WTC11 (cell line): ENCODE measurements at places on chromosomes 1 and 21. TPM values are rescaled to one million over a fixed set of nuclear protein-coding genes. Genes with fewer than 3 reads are reported as not detected.
A peak's percentile ranks its signal among the peaks of the same experiment; 100 is the strongest.

GRCh38 chr1:201028461-201028889, 5.0 kb upstream of the KIF21B start:
- DNase-seq: no peak
- peaks cover 29% of the 10 kb centered on the region for H3K4me1 ChIP-seq
- no peak overlapping the region for H3K4me3 ChIP-seq
- H3K27me3 ChIP-seq: no peaks in the 10 kb centered on the region

DNA sequence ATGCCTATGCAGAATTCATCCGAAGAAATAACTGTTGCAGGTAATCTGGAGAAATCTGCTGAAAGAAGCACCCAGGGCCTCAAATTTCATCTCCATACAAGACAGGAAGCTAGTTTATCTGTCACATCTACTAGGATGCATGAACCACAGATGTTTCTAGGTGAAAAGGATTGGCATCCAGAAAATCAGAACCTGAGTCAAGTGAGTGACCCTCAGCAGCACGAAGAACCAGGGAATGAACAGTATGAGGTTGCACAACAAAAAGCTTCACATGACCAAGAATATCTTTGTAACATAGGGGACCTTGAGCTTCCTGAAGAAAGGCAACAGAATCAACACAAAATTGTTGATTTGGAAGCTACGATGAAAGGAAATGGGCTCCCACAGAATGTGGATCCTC, 24.0 kb upstream of the PLEKHM2 start:
- no peak overlapping the region for H3K4me3 ChIP-seq
- no peaks in the 10 kb centered on the region for H3K4me1 ChIP-seq

DNA sequence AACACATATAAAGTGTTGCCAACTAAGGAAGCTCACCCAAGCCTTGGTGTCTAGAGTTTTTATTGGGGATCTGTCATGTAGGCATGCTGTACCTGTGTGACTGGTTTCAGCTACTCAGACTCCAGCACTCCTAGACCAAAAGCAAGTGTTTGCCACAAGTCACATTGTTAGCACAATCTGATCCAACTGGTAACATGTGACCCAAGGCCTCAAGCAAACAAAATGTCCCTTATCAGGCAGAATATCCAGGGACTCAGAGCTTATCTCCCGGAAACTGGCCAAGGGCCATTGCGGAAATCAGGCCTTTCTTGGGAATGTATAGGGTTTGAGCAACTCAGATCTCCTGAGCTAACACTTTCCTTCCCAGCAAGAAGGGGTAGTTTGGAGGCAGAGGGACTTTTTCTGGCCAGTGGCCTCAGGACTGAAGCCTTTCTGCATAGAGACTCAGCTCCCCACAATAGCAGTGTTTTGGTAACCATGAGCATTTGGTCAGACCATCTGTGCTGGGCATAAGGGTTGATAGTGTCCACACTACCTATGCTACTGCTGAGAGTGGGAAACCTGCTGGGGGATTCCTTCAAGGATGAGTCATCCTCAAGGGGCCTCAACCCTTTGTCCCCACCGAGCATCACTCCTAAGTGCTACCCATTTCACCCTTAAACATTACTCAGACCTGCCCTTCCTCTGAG, 29.6 kb downstream of the NHLH2 start:
- peaks cover 3% of the 10 kb centered on the region; the same call in 1 of the 2 replicates for H3K27me3 ChIP-seq
- H3K36me3 ChIP-seq: peaks cover 6% of the 10 kb centered on the region
- peaks cover 14% of the 10 kb centered on the region for H3K4me1 ChIP-seq
- no peak overlapping the region for H3K27ac ChIP-seq
- DNase-seq: no peak
- H3K4me3 ChIP-seq: no peak overlapping the region

- H3K27me3 ChIP-seq: no peaks in the 10 kb centered on the region
- DNase-seq: no peak
- no peak overlapping the region for H3K27ac ChIP-seq
- H3K4me1 ChIP-seq: no peaks in the 10 kb centered on the region
- no peaks in the 10 kb centered on the region for H3K36me3 ChIP-seq
- H3K4me3 ChIP-seq: no peak overlapping the region
Observed at GRCh38 chr1:220957233-220957605, 78.0 kb downstream of the HLX start.

GRCh38 chr1:9591669-9592509, 3.2 kb downstream of the TMEM201 start:
- peaks cover 42% of the 10 kb centered on the region for H3K4me1 ChIP-seq
- H3K36me3 ChIP-seq: no peaks in the 10 kb centered on the region
- H3K4me3 ChIP-seq: no peak overlapping the region
- no peak for DNase-seq
- no peaks in the 10 kb centered on the region for H3K27me3 ChIP-seq
- peak overlapping the region; percentile 78 for H3K27ac ChIP-seq

DNA sequence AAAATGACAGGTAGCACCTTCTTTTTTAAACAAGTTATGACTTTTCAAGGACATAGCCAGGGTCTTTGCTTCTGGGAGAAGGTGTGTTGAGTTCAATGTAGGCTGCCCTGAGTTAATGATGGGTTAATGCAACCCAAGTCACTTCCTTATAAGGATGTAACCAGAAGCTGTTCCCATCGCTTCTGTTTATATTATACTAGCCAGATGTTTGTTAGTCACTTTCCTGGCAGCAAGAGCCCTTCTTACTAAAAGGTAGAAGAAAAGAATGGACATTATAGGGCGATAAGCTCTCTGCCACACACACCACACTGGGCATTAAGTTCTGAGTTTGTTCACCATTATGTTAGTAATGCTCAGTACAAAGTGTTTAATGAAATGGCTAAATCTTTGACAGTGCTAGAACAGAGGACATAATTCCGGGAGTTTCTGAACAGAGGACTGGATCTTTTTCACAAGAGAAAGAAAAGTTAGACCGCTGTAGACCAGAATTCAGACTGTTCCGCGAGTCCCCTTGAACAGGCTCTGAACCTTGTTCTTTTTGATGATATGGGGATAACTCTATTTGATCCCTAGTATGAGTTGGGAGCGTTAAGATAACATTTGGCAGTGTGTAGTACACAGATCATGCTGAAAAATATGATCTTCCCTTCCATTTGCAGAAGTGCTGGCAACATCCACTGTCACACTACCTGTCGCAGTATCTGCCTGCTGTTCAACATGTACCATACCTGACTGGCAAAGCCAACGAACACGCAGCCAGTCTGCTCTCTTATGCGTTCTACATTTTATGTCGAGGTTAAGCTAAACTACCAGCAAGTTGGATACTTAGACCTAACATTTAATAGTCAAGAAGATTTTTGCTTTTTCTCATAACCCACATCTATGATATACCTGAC, 41.0 kb downstream of the DEGS1 start:
- DNase-seq: no peak
- H3K4me3 ChIP-seq: no peak overlapping the region
- peaks cover 46% of the 10 kb centered on the region for H3K27me3 ChIP-seq

DNA sequence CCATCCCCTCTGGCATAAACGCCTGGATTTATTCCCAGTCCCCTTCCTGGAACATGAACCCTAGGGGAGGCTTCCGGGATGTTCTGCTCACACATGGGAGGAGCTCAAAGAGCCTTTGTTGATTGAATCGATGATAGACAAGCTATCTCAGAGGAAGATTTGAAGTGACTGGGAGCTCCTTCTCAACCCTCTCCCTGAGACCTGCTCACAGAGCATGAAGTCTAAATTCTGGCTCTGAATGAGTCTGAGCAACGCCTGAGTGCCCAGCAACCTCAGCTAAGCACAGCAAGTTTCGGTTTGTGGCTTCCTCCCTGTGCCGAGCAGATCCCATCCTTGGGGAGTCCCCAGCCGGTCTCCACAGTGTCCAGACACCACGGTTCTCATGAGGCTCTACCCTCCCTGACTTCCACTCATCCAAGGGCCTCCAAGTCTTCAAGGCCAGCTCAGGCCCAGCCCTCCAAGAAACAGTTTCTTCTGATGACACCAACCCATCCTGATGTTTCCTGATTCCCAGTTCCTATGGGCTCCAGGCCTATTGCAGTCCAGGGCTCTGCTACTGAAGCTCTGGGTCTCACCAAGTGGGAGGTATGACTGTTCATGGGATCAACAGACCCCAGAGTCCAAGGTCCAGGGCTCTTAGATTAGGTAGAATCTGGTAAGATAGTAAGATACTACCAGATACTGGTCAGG, 190.8 kb downstream of the DYRK1A start:
- H3K36me3 ChIP-seq: no peaks in the 10 kb centered on the region
- no peak overlapping the region for H3K27ac ChIP-seq
- no peaks in the 10 kb centered on the region for H3K4me1 ChIP-seq
- no peak overlapping the region for H3K4me3 ChIP-seq
- H3K27me3 ChIP-seq: peaks cover 12% of the 10 kb centered on the region

DNA sequence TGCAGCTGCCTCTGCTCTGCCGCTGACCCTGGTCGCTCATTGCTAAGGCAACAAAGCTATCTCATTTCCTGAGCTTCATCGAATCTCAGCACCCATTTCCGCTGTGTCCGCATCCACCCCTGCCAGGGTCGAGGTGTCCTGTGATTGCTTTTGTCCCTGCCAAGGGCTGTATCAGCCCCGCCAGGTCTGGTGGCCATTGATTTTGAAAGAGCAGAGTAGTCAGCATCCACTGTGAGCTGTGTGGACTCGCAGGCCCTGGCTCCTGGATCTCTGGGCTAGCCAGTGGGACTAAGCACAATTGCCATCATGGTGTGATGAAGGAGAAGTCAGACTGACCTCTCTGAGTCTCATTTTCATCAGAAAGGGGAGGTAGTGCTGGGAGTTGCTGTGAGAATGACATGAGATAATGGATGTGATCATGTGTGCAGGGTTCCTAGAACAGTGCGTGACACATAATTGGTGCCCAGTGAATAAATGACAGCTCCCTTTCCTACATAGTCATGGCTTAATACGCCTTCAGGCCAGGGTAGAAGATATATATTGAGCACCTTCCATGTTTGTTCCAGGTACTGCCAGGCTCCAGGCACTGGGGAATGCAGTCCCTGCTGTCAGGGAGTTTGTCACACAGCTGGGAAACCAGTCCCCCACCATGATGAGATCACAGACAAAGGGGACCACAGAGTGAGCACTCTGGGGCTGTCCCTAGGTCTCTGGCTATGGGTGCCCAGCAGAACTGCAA, 32.1 kb downstream of the NAV1 start:
- peaks cover 7% of the 10 kb centered on the region for H3K4me1 ChIP-seq
- H3K27me3 ChIP-seq: peaks cover 3% of the 10 kb centered on the region; the same call in 1 of the 2 replicates
- no peak overlapping the region for H3K27ac ChIP-seq
- peak; percentile 3 for DNase-seq

DNA sequence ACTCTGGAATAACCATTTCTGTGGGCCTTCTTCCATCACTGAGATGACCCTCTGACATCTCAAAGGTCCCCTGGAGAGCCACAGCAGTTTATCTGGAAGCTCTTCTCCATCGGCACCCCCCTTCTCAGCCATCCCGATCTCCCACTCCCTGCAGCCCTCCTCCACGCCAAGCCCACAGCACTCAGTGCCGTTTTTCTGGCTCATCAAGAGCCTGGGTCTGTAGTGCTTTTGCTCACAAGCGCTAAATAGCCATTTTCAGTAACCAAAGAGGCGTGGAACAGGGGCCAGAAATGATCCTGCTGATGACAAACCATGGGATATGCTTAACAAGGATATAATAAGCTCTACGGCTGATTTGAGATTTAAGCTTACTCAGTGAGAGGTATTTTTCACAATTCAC, 17.6 kb downstream of the SEC16B start:
- no peak overlapping the region for H3K4me3 ChIP-seq

GRCh38 chr1:231266811-231267322, 25.9 kb downstream of the GNPAT start:
- no peak for DNase-seq
- H3K4me1 ChIP-seq: no peaks in the 10 kb centered on the region
- peaks cover 33% of the 10 kb centered on the region for H3K36me3 ChIP-seq
- no peak overlapping the region for H3K4me3 ChIP-seq

DNA sequence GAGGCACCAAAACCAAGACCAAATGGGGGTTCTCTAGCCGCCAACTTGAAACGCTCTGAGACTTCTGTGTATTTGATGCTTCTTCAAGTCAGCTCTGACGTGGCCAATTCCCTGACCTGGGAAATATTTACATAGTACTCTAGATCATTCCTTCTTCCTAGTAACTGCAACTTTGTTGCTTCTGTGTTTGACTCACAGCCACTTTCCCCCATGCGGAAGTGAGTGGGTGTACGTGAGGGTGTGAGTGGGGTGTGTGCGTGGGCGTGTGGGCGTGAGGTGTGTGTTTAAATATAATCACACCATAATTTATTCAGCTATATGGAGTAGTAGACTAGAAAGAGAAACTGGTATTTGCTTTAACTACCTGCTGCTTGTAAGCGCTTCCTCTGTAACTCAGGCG, 111.0 kb downstream of the TAS1R2 start:
- no peaks in the 10 kb centered on the region for H3K4me1 ChIP-seq
- no peak for DNase-seq
- H3K4me3 ChIP-seq: no peak overlapping the region

- H3K36me3 ChIP-seq: peaks cover 14% of the 10 kb centered on the region
- no peak overlapping the region for H3K27ac ChIP-seq
- no peak for DNase-seq
- peaks cover 10% of the 10 kb centered on the region for H3K4me1 ChIP-seq
Observed at GRCh38 chr1:32363713-32364112, 1.4 kb downstream of the TSSK3 start.

- no peak overlapping the region for H3K4me3 ChIP-seq
- no peaks in the 10 kb centered on the region for H3K27me3 ChIP-seq
- no peak overlapping the region for H3K27ac ChIP-seq
- H3K36me3 ChIP-seq: peaks cover 19% of the 10 kb centered on the region
- peaks cover 26% of the 10 kb centered on the region for H3K4me1 ChIP-seq
- no peak for DNase-seq
Observed at GRCh38 chr1:239056940-239057339, 329.4 kb upstream of the CHRM3 start.

DNA sequence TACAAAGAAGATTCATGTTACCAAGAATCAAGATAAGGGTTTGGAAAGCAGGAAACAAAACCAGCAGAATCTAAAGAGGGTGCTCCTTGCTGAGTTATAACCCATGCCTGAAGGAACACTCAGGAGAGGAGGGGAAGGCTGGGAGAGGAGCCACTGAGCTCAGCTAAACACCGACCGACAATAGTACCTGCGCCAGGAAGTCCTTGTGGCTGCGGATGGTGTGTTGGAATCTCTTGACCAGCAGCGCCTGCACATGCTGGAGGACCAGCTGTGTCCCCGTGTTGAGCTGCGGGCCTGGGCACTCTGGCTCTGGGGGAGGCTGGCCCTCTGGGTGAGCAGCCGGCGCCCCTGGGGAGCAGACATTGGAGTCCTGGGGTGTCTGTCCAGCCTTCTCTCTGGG, 89.4 kb downstream of the ABCA4 start:
- H3K27me3 ChIP-seq: no peaks in the 10 kb centered on the region; the same call in 1 of the 2 replicates
- no peak overlapping the region for H3K27ac ChIP-seq
- H3K4me3 ChIP-seq: no peak overlapping the region
- no peak for DNase-seq

The RGSL1 gene
- not detected in 3 replicates for total RNA-seq

The HSD3B1 gene
- not detected in 3 replicates for total RNA-seq
